ENCODE measurements at places on chromosomes 4 and X.

DNA sequence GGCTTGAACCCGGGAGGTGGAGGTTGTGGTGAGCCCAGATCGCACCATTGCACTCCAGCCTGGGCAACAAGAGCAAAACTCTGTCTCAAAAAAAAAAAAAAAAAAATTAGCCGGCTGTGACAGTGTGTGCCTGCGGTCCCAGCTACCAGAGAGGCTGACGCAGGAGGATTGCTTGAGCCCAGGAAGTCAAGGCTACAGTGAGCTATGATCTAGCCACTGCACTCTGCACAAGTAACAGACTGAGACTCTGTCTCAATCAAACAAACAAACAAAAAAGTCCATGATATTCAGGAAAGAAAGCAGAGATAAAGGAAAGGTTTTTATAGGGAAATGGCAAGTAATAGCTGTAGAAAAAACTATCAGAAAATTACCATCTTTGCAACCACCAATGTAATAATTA is 2.1 kb upstream of the LAGE3 start:
- DNase-seq: no peak

- no peak for DNase-seq
These were observed 16.5 kb downstream of the FGFRL1 start for GRCh38 chr4:1027915-1028238.

DNA sequence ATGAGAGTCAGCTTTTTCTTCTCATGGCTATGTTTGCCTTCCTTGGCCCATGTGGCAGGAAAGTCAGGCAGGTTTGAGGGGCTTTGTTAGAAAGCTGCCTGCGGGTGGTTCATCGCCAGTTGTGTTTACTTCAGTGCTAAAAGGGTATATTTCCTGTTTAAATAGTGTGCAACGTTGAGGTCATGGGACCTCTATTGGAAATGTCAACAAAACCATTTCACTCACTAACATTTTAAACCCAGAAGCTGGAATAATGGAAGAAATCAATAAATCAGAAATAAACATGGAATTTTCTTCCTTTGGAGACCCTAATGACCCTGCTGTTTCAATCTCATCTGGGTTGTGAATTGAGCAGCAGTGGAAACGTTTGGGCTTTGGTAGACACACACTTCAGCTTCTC is 185.8 kb downstream of the ANKRD50 start:
- DNase-seq: no peak

DNA sequence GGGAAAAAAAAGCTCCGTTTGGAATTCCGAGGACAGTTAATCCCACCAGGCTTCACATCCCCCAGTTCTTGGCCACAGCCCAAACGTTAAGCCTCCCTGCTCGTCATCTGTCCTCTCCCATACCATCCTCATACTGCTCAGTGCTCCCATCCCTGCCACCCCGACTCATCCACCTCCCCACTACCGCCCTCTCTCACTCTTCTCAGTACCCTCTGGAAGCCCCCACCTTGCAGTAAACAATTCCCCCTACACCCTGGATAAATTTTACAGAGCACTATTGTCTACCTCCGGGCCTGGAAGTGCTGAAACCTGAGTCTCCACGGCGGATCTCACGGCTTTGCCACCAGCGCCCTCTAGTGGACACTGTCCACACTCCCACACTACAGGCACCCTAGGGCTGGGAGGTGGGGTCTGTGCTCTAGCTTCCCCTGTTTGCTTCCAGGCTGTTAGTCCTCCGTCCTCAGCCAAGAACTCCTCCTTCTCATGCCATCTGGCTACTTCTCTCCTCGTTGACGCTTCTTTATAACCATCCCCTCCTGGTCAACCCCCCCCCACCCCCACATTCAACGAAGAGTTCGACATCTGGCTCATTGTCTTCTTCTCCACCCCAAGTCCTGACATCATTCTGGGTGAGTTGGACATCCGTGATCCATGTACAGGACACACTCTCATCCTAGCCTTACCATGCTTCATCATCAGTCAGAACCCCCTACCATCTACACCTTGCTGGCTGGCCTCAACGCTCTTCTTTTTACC is 54.5 kb downstream of the RTL9 start:
- peak; percentile 48 for DNase-seq

DNA sequence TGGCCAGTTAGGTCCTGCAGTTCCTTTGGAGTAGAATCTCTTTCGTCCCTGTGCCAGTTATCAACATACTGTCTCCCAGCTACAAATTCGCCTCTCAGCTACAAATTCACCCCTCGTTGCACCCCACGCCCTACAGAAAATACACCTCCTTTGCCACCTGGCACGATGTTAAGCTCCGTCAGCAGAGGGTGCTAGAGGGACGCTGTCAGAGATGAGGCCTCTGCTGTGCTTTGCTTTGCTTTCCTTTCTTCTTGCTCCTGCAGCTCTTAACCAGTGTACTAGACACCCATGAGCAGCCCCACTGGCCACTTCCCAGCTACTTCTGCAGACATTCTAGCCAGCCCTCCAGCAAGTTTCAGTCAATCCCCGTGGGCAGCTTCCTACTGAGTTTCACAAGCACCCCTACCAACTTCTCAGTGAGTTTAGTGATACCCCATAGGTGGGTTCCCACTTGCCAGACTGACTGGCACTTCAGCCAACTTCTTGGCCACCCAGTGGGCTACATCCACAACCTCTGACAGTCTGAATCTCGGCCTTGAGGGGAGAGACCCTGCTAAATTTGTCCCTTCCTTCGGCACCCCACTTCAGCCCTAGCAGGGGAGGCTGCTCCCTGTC is 21.8 kb downstream of the HAUS3 start:
- DNase-seq: peak; percentile 77

- no peak for DNase-seq
These were observed 25.9 kb downstream of the LIAS start for GRCh38 chr4:39484582-39485272.

DNA sequence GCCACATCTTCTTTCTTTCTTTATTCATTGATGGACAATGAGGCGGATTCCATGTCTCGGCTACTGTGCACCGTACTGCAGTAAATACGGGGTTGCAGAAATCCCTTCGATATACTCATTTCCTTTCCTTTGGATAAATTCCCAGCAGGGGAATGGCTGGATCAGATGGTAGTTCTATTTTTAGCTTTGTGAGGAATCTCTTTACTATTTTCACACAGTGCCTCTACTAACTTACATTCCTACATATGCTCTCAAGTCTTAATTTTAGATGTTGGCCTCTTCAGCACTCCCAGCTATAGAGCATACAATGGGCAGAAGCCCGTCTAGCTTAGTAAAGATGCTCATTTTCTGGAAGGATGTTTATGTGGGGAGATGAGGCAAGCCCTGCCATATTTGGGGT is 317.4 kb downstream of the ASMT start:
- DNase-seq: no peak

DNA sequence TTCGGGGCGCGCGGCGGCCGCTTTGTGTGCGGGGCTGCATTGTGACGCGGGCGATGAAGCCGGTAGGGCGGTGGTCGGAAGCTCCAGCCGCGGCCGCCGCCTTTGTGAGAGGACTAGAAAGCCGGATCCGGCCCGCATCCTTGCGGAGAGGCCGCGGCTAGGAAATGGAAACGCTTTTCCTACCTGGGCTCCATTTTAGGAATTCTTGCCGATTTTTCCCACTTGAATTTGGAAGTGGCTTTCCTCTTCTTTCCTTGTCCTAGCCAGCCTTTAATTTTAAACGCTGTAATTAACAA is 708 bp downstream of the TMSB4X start:
- DNase-seq: no peak

DNA sequence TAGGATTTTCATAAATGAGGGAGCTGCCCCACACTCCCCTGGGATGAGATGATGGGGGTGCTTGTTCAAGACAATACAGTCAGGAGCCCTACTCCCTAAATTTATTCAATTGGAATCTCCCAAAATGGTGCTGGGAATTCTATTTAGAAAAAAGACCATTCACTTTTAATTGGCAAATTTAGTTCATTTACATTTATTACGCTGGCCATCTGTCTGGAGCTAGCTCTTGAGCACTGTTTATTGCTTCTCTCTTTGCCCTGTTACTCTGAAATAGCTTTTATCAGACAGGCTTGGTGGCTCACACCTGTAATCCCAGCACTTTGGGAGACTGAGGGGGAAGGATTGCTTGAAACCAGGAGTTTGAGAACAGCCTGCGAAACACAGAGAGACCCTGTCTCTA is 2.0 kb upstream of the ARSD start:
- DNase-seq: no peak

DNA sequence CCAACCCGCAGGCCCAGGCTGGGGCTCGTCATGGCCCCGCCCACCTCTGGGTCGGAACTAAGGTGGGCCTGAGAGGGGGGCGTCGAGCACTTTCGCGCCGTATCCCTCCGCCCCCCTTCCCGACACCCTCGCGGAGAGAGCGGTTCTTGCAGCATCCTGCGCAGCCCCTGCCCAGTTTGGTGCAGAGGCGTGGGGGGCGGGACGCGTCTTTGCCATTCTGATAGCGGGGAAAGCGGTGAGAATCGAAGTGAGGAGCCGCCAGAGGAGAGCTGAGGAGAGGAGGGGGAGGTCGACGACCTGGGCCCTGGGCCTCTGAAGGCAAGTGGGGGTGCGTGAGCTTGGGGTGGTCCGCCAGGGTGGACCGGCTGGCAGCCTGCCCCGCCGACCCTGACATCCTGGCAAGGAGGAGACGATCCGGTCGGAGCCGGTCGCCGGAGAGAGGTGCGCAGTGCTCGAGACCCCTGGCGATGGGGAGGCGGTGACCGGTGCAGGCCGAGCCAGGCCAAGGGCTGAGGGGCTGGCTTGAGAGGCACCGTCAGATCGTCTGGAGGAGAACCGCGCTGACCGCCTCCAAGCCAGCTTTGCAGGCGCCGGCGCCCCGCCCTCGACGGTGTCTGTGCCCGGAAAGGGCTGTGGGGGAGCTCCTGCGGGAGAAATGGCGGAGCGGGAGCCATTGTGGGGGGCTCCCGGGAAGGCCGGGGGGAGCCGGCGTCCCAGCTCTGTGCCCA is 25.5 kb downstream of the GPRASP3 start:
- no peak for DNase-seq

- no peak for DNase-seq
These were observed 343.7 kb downstream of the MID1IP1 start for GRCh38 chrX:39144956-39145355.

Data from T-helper 17 cell (primary cell).